Cortex of kidney (tissue), 1 donor: ENCODE measurements at places on chromosomes 16 and 17.

DNA sequence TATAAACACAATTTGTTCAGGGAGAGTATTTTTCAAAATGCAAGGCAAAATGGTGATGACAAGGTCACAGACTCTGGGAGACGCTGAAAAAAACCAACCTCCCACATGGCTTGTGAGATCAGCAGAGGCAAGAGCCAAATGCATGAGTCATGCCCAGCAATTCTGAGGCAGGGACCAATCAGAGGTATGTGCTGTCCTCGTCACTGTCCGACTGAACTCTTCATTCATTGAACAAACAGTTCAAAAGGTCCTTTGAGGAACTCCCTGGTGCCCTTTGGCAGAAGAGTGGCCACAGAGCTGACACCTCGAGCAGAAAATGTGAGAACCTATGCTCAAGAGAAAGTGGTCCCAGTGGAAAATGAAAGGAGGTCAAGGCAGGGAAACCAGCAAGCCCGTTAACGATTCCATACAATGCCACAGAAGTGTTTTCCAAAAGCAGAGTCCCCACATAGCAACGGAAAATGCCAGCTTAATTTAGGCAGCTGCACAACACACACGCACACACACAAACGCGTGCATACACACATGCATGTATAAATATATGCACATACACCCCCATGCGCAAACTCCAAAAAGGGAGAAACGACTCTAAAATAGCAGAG lies 50.9 kb downstream of the CDH11 start:
- DNase-seq, result no peak

- DNase-seq, result no peak
These were observed 132.3 kb downstream of the TRIM37 start for GRCh38 chr17:58974354-58974753.

DNA sequence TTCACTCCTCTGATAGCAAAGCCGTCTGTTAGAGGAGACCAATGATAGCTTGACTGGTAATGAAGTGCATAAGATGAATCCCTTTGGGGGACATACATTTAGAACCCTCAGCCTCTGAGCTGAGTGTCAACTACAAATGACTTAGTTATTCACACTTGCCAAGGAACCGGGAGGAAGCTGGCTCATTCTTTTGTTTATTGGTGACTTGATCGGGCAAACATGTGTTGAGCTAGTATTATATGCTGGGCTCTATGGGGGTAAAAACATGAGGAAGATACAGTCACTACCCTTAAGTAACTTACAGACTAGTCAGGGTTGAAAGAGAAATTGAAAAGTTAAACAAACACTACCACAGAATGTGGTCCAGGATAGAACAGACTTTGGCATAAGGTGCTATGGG lies 3.0 kb downstream of the CCL16 start:
- DNase-seq, result no peak

DNA sequence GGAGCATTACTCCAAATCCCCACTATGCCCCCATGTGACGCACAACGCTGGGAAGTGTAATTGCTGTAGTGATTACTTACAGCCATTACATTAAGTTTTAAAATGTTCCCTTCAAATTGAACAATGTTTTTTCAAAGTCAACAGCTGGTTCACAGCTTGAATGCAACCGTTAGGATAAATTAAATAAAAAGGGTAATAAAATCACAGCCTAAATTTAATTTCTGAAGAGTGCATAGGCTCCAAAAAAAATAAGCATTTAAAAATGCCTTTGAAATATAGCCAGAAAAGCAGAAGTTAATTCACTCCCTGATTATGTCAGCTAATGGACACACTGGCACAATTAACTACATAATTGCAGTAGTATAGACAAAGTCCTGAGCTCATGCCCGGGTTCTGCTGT lies 50.5 kb upstream of the KDM8 start:
- no peak for DNase-seq

GRCh38 chr16:81401035-81401950 lies 43.3 kb upstream of the CMIP start:
- no peak for DNase-seq

DNA sequence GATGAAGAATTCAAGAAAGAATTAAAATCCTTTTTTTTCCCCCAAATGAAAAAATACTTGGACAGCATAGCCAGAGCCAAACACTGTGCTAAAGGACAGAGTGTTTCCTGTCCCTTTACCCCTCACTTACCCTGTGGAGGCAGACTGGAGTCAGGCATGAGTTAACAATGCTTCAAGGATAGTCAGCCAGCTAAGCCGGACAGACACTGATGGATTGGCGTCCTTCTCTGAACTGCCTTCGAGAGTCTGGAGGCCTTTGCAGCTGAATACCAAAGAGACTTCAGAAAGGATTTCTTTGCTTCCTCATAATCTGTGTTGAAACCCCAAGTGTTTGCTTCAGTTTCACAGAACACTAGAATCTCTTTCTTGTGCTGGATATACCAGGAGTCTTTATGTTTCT lies 4.6 kb downstream of the METTL9 start:
- DNase-seq, result no peak

GRCh38 chr17:44361292-44362260 lies 2.1 kb downstream of the FAM171A2 start:
- no peak for DNase-seq

DNA sequence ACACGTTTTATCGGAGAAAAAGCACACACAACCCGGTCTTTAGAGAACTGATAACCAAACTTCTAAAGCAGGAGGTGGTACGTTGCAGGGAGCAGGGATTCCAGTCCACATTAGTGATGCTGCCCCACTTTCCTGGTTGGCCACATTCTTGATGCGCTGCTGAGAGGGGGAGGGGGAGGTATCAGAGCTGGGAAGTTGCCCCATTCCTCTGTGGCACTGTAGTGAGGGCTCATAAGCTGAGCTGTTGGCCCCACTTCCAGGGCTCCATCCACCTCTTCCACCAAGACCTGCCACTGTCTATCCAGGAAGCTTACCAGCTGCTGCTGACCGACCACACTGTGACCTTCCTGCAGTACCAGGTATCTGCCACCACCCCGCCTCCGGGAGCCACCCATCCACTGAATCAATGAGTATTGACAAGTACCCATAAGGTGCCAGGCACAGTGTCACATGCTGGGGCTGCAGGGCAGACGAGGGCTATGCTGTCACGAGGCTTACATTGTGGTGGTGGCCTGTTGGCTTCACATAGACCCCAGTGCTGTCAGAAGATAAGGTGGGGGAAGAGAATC lies 1.1 kb downstream of the TSEN54 start:
- DNase-seq, result no peak

DNA sequence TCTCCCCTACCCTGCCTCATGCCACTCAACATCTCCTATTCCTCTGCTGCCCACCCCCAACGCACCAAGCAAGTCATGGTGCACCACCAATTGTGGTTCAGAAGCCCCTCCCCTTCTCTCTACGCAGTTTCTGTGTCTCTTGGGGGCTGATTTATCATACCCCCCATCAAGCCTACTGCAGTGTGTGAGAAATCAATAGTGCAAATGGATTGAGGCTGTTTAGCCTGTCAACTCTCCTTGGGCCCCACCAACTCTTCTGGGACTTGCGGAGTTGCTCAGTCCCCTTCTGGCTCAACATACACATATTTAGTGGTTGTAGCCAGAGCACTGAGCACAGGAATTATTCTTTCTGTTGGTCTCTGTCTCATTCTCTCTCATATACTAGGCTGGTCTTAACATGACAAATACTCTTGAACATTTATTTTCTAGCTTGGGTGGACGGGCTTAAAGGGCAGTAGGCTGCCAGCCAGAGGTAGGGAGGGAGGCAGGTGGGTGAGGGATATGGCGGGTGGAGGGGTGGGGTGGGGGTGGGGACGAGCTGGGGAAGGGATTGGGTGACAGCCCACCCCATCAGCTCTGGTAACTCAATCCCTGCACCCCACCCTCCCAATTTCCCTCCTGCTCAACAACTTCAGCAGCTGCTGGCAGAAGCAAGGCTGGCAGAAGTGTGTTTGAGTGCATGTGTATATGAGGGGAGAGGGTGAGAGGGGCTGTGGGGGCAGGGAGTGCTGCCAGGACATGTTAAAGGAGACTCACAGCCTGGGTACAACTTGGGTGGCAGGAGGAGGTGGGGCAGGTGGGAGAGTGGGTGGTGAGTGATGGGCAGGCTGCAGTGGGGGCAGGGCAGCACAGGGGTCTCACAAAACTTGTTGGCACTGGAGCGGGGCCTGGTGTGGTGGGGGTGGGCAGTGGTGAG lies 4.9 kb downstream of the RARA start:
- DNase-seq, result no peak

GRCh38 chr17:55062921-55063320 lies 94.4 kb downstream of the STXBP4 start:
- DNase-seq, result no peak

DNA sequence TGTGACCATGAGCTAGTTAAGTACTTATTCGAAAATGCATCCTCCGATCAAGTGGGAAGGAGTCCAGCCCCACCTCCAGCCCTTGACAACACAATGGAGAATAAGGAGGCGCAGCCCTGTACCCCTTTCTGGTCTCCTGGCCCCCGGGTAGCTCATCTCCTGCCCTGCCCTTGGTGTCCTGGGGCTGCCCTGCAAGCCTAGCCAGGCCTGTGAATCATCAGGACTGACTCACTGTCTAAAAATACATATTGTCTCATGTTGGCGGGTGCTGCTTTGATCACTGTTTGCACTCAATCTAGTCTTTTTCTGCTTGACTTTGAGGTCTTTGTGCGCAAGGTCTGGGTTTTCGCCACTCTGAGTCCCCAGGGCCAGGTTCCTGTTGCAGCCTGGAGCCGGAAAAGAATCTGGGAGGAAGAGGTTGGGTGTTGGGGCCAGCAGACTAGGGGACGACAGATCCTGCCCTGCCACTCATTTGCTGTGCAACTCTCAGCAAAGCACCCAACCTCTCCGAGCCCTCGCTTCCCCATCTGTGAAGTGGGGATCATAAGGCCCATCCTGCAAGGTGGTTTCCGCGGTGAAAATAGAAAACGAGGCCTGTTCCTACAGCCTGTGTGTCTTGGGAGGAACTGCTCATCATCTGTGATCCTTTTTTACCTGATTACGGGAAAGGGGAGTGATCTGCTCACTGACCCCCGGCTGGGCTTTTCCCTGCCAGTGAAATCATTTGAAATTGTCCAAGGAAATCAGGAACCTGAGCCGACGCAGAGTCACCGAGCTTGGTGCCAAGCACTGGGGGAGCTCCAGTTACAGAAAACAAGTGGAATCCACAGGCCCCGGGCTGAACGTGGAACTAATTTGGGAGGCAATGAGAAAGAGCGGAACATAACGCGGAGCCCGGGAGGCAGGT lies 230.4 kb downstream of the PARN start:
- no peak for DNase-seq

GRCh38 chr17:44466339-44466738 lies 36.9 kb downstream of the GPATCH8 start:
- DNase-seq, result no peak

- DNase-seq, result no peak
These were observed 1.1 kb downstream of the CAMTA2 start for GRCh38 chr17:4986403-4986802.

- no peak for DNase-seq
These were observed 2.8 kb downstream of the HAGH start for GRCh38 chr16:1823821-1824220.

DNA sequence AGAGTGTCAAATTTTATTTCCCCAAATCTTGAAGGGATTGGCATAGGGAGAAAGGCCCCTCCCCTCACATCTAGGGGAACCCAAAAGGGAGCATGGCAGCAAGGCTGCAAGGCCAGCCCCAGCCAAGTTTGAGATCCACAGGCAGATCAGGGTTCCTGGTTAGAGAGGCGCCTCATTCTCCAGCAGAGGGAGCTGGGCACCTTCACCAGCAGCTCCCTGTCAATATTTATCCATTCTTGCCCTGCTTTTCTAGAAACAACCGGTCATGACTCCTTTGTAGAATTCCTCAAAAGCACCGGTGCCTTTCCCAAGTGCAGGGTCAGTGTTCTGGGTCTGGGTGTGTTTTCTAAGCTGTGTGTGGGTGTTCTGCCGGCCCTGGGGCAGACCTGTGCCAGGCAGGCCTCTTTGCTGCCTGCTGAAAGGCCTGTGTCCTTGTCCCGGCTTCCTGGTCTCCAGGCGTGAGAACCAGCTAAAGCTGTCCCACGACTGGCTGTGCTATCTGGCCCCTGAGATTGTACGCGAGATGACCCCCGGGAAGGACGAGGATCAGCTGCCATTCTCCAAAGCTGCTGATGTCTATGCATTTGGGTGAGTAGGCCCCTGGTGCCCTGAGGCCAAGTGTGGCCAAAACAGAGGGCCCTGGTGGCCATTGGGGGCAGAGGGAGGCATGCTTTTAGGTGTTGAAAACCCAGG lies 21.2 kb upstream of the LGALS9 start:
- no peak for DNase-seq

- no peak for DNase-seq
These were observed 35.4 kb upstream of the ARL4D start for GRCh38 chr17:43363181-43363925.

- no peak for DNase-seq
These were observed 3.0 kb downstream of the EME1 start for GRCh38 chr17:50375858-50376538.

GRCh38 chr17:71934520-71934919 lies 186.3 kb upstream of the SOX9 start:
- DNase-seq, result no peak

DNA sequence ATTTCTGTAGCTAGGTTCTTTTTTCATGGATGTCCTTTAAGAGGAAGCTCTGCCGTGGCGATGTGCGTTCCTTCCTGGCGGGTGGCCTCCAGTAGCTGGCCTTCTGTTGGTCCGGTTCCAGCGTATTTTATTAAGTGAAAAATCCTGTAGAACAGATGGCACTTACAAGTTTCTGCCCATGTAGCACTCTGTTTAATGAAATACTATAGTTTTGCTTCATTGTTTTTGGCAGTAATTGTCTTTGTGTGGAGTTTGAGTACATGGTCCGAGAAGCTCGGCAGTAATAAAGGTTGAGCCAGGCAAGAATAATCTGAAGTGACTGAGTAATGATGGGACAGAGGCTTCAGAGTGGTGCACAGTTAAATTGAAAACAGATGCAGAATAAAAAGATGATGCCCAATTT lies 20.4 kb downstream of the USP10 start:
- DNase-seq, result no peak

DNA sequence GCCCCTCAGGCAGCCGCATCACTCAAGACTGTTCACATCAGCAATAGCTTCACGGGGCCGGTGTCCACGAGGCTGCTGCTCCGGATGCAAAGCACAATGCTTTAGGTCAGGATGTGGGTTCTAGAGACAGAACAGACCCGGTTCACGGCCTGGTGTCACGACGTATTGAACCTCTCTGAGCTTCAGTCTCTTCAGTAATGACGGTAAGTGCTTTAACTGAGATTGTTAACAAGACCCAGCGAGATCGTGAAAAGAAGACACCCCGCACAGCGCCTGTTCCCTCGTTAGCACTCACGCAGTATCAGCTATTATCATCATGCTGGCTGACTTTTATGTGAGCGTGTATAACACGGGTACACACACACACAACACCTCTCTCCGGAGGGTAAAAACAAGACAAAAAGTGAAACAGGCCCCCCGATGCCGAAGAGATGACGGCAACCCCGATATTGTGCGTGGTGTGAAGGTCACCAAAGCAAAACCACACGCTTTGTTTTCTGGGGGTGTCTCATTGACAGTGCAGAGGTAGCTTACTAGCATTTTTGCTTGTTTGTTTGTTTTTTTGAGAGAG lies 21.4 kb upstream of the ABR start:
- DNase-seq, result no peak
